ENCODE measurements at places on chromosomes 4 and X.

- H3K4me1 ChIP-seq: no peaks in the 10 kb centered on the region
- H3K27me3 ChIP-seq: no peaks in the 10 kb centered on the region
- DNase-seq: peak; percentile 38
- no peak overlapping the region for H3K4me3 ChIP-seq
Observed at GRCh38 chrX:19902110-19902509, 14.7 kb upstream of the SH3KBP1 start.

DNA sequence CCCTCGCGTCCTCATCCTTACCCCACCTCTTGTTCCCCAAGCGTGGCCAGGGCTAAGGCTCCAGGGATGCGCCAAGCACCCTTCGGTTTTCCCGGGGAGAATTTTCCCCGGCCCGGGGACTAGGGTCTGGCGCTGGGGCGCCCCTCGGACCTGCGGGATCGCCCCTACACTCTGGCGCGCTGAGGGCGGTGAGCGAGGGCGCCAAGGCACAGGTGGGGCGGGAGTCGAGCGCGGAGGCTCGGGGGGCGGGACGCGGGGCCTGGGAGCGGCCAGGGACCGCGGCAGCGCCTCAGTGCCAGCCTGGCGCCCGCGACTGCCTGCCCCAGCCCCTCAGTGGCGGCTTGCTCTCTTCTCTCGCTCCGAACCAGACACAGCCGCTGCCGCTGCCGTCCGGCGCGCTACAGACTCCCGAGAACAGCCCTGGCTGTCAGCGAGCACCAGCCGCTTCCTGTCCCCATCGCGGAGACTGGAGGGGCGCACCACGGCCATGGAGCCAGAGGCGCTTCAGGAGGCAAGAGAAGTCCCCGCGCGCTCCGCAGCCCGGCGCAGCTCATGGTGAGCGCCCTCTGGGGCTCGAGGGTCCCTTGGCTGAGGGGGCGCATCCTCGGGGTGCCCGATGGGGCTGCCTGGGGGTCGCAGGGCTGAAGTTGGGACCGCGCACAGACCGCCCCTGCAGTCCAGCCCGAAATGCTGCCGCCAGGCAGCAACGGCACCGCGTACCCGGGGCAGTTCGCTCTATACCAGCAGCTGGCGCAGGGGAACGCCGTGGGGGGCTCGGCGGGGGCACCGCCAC, at the start of gene DRD5:
TSS of gene DRD5 (plus strand) at position 292 of the 793 bp plus-strand sequence. CDS start at position 688, 396 bp downstream.
- H3K4me3 ChIP-seq: no peak within 1 kb of the TSS
- no peaks in the 10 kb centered on the region for H3K4me1 ChIP-seq
- H3K27ac ChIP-seq: no peak within 1 kb of the TSS
- no peaks in the 10 kb centered on the region for H3K27me3 ChIP-seq
- H3K36me3 ChIP-seq: no peaks in the 10 kb centered on the region
- DNase-seq: no peak

GRCh38 chrX:129955682-129956081, 26.8 kb upstream of the BCORL1 start:
- peaks cover 6% of the 10 kb centered on the region for H3K4me1 ChIP-seq
- H3K4me3 ChIP-seq: no peak overlapping the region
- DNase-seq: no peak
- no peaks in the 10 kb centered on the region for H3K36me3 ChIP-seq
- H3K27me3 ChIP-seq: peaks cover 9% of the 10 kb centered on the region

DNA sequence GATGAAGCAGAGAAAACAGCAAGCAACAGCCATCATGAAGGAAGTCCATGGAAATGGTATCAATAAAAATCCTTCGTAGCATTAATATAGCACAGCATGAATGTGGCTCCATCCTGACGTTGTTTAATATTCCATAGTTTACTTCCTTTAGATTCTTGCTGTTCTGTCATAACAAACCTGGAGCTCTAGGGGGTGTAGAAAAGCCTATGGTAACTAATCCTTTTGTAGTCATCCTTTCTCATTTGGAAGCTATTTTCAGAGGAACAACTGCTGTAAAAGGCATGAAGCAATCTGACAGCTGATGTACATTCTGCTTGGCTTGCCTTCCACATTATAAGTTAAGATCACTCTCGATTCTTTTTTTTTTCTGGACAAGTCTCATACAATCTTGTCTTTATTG, 914 bp downstream of the MYOZ2 start:
- H3K36me3 ChIP-seq: no peaks in the 10 kb centered on the region
- H3K27me3 ChIP-seq: no peaks in the 10 kb centered on the region
- peak; percentile 17 for DNase-seq
- H3K27ac ChIP-seq: no peak overlapping the region

GRCh38 chr4:88732714-88733368, 35.2 kb upstream of the NAP1L5 start:
- H3K27ac ChIP-seq: no peak overlapping the region
- H3K27me3 ChIP-seq: no peaks in the 10 kb centered on the region
- no peak overlapping the region for H3K4me3 ChIP-seq

DNA sequence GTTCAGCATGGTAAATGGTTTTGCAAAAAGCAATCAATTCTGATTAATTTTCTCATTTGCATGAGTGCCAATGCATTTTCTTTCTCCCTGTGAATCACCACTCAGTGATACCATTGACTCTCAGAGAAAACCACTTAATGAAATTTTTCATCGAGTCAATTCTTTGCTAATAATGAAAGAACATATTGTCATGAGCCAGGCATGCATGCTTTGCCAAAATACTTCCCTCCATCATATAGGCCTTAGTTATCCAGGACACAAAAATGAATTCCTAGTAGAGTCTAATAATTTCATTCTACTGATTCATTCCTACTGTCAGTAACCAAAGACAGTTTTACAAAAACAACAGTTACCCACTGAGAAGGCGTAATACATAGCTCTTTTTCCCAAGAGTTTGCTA, 680.0 kb downstream of the TRIML1 start:
- no peak overlapping the region for H3K4me3 ChIP-seq
- H3K36me3 ChIP-seq: no peaks in the 10 kb centered on the region
- peak; percentile 57 for DNase-seq

GRCh38 chrX:136170139-136170800, 22.9 kb downstream of the FHL1 start:
- no peak overlapping the region for H3K4me3 ChIP-seq
- no peaks in the 10 kb centered on the region for H3K36me3 ChIP-seq
- peaks cover 19% of the 10 kb centered on the region for H3K4me1 ChIP-seq
- peak overlapping the region; percentile 100 for H3K27ac ChIP-seq

DNA sequence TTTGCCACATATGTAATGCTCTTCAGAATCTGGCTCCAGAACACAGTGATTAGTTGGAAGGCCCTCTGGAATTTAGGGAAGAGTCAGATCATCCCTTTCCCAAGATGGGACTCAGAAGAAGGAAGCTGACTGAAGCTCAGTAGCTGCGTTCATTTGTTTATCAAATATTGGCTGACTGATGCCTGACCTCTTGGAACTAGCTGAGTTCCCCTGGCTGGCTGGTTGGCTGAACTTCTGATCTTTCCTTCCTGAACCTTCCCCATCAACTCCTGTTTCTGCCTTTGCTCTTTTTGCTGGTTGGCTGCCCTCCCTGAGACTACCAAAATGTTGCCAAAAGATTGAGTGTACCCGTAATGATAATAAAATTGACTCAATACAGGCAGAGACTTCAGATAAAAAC, 866.5 kb upstream of the INTU start:
- no peaks in the 10 kb centered on the region for H3K36me3 ChIP-seq
- H3K27ac ChIP-seq: peak overlapping the region; percentile 29
- H3K4me3 ChIP-seq: no peak overlapping the region
- peak; percentile 36 for DNase-seq

DNA sequence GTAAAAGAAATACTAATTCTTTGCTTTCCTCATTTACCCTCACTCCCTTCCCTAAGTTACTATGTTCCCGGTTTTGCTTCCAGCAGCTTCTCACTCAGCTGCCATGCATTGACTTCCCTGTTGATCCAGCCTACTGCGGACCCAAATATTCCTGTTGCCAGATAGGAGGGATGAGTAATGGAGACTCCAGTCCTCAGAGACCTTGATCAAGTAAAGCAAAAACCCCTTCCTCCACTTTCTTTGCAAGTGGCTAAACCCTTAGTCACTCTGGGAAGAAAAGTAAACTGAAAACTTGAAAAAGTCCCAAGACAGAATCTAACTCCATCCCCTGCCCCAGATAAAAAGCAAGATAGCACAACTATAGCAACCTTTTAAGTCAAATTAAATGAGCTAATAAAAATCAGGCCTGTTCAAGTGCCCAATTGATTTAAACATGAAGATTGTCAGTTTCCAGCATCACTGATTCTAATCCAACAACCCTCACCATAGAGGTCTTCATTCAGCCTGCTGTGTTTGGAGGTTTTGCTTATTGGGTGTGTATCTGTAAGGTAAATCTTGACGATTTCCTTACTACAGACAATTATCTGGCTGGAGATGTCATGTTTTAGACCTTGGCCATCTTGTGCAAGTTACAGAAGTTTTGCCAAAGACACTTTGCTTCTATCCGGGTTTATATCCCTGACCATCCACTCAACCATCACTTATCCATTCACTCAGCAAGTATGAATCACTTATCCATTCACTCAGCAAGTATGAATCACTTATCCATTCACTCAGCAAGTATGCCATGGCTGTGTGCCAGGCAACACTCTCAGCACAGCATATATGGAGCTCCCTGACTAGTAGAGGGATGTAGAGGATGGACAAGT, 17.6 kb downstream of the FGFBP1 start:
- no peaks in the 10 kb centered on the region for H3K36me3 ChIP-seq
- H3K27ac ChIP-seq: peak overlapping the region; percentile 44
- no peak overlapping the region for H3K4me3 ChIP-seq
- peak; percentile 99 for DNase-seq
- no peaks in the 10 kb centered on the region for H3K27me3 ChIP-seq

GRCh38 chr4:186485561-186486062, 69.8 kb downstream of the MTNR1A start:
- peak overlapping the region; percentile 41 for H3K4me3 ChIP-seq
- no peaks in the 10 kb centered on the region for H3K36me3 ChIP-seq
- peak; percentile 19 for DNase-seq
- H3K4me1 ChIP-seq: no peaks in the 10 kb centered on the region
- peaks cover 2% of the 10 kb centered on the region for H3K27me3 ChIP-seq

- H3K4me1 ChIP-seq: 0 out of 2 replicates have a peak, but pooled peaks cover 2% of the 10 kb centered on the region
- no peaks in the 10 kb centered on the region for H3K36me3 ChIP-seq
- DNase-seq: peak; percentile 52
Observed at GRCh38 chr4:156252358-156252921, 298.8 kb upstream of the CTSO start.

GRCh38 chr4:95129821-95130311, 372.1 kb downstream of the BMPR1B start:
- H3K27ac ChIP-seq: no peak overlapping the region
- no peaks in the 10 kb centered on the region for H3K27me3 ChIP-seq
- peak overlapping the region; percentile 7 for H3K4me3 ChIP-seq
- DNase-seq: peak; percentile 99

GRCh38 chr4:47483745-47484144, 1.3 kb upstream of the ATP10D start:
- H3K4me1 ChIP-seq: peaks cover 5% of the 10 kb centered on the region
- no peak overlapping the region for H3K27ac ChIP-seq
- H3K4me3 ChIP-seq: no peak overlapping the region
- no peak for DNase-seq

DNA sequence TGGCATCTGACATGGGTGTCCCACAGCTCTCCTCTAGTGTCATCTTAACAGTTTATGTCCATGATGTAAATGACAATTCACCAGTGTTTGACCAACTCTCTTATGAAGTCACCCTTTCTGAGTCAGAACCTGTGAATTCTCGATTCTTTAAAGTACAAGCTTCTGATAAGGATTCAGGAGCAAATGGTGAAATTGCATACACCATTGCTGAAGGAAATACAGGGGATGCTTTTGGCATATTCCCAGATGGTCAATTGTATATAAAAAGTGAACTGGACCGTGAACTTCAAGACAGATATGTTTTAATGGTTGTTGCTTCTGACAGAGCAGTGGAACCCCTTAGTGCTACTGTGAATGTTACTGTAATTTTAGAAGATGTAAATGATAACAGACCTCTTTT, 4.6 kb downstream of the FAT4 start:
- peaks cover 7% of the 10 kb centered on the region for H3K4me1 ChIP-seq
- no peaks in the 10 kb centered on the region for H3K27me3 ChIP-seq
- H3K4me3 ChIP-seq: no peak overlapping the region
- DNase-seq: peak; percentile 45
- H3K36me3 ChIP-seq: peaks cover 9% of the 10 kb centered on the region

- H3K4me3 ChIP-seq: no peak overlapping the region
- no peaks in the 10 kb centered on the region for H3K27me3 ChIP-seq
- no peak overlapping the region for H3K27ac ChIP-seq
- H3K4me1 ChIP-seq: no peaks in the 10 kb centered on the region
- DNase-seq: no peak
Observed at GRCh38 chr4:62550121-62550520, 1350.0 kb downstream of the ADGRL3 start.

GRCh38 chrX:110989447-110989846, 106.5 kb upstream of the PAK3 start:
- peaks cover 13% of the 10 kb centered on the region for H3K27me3 ChIP-seq
- no peak for DNase-seq
- no peak overlapping the region for H3K27ac ChIP-seq
- H3K4me3 ChIP-seq: no peak overlapping the region
- H3K4me1 ChIP-seq: no peaks in the 10 kb centered on the region
- no peaks in the 10 kb centered on the region for H3K36me3 ChIP-seq

DNA sequence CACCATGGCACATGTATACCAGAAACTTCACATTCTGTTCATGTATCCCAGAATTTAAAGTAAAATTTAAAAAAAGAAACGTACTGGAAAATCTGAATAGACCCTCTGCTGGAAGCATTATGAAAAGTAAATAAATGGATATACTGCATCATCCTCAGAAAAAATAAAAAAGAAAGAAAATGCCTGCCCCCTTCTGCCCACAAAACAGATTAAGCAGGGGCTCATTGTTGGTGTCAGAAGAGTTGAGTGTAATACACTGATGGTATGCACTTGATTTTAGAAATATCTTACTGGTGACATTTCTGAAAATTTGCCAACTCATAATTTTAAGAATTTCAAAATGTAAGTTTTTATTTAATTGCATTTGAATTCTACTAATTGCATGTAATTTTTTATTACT, 77.8 kb downstream of the LRP2BP start:
- no peak overlapping the region for H3K4me3 ChIP-seq
- no peaks in the 10 kb centered on the region for H3K27me3 ChIP-seq
- no peak for DNase-seq
- H3K36me3 ChIP-seq: peaks cover 3% of the 10 kb centered on the region

DNA sequence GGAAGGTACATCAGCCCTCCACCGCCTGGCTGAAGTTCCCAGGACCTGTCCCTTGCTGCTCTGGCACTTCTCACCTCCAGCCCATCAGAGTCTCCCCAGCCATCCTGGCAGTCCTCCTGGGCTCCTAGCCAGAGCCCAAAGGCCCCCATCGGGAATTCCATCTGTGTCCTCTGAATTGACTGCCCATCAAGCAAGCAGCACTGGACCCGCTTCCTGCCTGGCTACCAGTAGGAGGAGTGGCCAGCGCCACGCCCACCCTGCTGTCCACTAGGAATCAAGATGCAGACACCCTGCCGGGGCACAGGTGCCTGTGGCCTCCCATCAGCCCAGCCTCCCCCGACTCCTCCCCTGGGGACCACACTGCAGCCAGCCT, 47.2 kb downstream of the C4orf50 start:
- no peak overlapping the region for H3K4me3 ChIP-seq
- H3K4me1 ChIP-seq: no peaks in the 10 kb centered on the region
- H3K27ac ChIP-seq: no peak overlapping the region
- no peak for DNase-seq
- H3K36me3 ChIP-seq: no peaks in the 10 kb centered on the region

Measured in IMR-90 (cell line).